ENCODE measurements at places on chromosomes 3 and 15.

DNA sequence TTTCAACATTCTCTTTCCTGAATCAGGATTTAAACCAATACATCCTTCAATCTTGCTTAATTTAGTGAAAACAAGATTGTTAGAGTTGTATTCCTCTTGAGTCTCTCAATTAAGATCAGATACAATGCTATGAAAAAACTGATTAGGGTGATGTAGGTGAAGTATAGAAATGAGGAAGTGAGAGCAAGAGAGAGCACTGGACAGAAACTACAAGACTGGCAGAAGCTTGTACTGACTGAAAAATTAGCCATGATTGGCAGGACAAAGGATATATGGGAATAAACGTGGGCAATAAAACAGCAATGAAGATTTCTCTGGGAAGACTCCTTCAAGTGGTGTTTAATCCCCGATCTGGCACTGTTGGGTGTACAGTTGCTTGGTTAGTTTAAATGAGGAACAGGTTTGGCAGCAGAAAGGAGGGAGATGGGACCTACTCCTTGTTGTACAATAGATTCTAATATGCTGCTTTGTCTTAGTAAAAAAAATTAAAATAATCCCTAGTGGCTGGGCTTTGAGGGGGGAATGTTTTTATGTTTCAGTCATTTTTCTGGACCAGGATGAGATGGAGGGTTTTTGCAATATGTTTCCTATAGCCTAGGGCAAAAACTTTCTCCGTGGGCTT, 252.7 kb downstream of the SLC9A9 start:
- DNase-seq = no peak

GRCh38 chr15:69783211-69783610, 314.5 kb downstream of the TLE3 start:
- no peak for DNase-seq

DNA sequence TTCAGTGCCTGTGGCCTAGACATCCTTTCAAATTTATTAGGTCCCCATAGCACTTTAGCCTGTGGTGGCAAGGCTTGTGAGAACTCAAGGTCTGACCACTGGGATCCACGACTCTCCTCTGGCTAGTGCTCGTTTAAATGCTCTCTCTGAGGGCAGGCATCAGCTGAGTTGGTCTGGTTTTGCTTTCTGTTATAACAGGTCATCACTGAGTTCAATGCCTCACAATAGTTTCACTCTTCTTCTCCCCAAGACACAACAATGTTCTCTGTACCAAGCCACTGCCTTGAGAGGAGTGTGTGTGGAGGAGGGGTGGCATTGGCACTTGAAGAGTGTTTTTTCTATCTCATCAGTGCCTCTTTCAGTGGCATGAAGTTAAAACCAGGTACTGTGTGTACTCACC, 7.6 kb downstream of the OR5K4 start:
- DNase-seq = no peak

DNA sequence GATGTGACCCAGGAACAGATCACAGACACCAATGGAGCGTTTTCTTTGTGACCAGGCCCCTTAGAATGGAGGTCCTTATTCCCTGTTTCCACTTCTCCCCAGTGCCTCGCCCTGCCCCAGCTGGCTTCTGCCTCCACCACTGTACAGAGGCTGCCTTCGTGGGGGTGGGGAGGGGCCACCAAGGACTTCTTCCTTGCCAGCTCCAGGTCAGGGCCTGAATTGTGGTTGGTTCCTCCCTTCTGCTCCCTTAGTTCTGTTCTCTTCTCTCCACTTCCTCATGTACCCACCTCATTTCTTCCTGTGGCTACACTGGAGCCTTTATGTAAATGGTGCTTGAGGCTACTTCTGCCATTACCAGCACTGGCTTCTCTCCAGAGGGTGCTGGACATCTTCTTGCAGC, 16.4 kb downstream of the TGM4 start:
- DNase-seq = no peak

GRCh38 chr15:89905846-89906378, 6.8 kb downstream of the ARPIN start:
- DNase-seq = no peak

DNA sequence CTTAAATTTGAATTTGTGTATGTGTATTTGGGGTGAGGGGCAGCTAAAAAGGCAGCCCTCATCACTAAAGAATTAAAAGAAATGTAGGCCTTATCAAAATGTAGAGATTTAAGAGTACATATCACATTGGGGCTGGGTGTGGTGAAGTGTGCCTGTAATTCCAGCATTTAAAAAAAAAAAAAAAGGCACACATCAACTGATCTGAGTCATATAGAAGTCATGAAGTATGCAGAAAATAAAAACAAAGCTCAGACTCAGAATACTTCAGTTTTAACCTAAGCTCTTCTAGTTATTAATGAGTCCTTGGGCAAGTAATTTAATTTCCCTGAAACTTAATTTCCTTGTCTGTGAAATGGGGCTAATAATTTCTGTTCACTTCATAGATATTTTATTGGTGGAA, 31.6 kb downstream of the SLC24A1 start:
- DNase-seq = no peak

- no peak for DNase-seq
Measured at GRCh38 chr15:38535491-38536200, 29.0 kb downstream of the RASGRP1 start.

DNA sequence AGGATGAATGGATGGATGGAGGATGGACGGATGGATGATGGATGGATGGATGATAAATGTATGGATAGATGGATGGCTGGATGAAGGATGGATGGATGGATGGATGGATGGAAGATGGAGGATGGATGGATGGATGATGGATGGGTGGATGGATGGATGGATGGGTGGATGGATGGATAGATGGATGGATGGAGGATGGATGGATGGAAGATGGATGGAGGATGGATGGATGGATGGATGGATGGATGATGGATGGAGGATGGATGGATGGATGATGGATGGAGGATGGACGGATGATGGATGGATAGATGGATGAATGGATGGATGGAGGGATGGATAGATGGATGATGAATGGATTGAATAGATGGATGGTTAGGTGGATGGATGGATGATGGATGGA, 210.6 kb upstream of the IGF1R start:
- DNase-seq = no peak

DNA sequence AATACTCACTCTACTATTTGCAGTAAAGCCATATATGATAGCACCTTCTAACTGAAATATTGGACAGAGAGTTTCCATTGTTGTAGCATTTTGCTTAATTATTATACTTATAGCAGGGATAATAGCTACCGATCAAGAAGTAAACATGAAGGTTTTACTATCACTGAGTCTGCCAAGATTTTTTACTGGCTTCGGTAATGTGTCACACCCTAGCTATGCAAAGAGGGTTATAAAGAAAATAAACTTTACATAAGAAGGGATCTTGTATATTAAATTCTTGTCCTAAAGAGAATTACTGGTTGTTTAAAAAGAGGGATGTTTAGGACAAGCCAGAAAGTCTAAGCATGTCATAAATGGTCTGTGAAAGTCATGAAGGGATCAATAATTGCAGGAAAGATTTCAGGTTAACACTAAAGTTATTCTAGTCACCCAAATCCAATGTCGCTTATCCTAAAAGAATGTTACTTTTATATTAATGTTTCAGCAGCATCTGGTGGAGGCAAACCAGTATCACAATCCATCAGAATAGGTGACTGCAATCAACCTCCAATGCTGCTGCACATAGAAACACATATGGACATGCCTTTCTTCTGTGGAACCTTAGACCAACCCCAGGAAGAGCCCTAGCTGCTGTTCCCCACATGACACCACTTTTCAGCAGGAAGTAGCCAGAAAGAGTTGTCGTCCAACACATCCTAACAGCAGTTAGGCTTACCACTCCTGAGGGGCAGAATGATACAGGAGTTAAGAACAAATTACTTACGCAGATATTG, 62.7 kb upstream of the GK5 start:
- DNase-seq = no peak

GRCh38 chr3:31370681-31371080, 162.0 kb upstream of the STT3B start:
- no peak for DNase-seq

GRCh38 chr15:33045066-33045810, 149.3 kb downstream of the FMN1 start:
- no peak for DNase-seq

GRCh38 chr3:30140356-30141075, 465.9 kb upstream of the TGFBR2 start:
- no peak for DNase-seq

GRCh38 chr15:82624008-82624407, 23.2 kb downstream of the CPEB1 start:
- DNase-seq = no peak

GRCh38 chr15:33242669-33243191, 48.2 kb upstream of the FMN1 start:
- DNase-seq = no peak

DNA sequence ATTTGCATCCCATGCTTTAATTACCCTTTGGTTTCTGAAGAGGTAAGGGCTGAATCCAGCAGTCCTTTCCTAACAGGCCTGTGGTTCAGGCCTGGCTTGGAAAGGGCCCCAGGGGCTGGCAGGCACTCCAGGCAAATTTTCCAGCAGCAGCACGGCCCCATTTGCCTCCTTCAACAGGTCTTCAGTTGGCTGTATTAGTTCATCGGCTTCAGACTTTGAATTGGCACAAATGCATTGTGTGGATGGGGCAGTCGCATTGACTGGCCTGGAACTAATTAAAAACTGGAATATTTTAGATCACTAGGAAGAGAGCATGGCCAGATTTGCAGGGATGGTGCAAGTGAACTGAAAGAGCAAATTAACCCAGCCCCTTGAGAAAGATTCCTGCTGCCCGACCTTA, 207.8 kb upstream of the MCTP2 start:
- DNase-seq = no peak

GRCh38 chr3:118675305-118675704, 359.3 kb downstream of the IGSF11 start:
- DNase-seq = no peak

Data from CD4-positive, alpha-beta T cell treated with Interleukin-15 for 1 hour (primary cell).